SJSA1 (cell line): ENCODE measurements at places on chromosomes 5 and 9.

DNA sequence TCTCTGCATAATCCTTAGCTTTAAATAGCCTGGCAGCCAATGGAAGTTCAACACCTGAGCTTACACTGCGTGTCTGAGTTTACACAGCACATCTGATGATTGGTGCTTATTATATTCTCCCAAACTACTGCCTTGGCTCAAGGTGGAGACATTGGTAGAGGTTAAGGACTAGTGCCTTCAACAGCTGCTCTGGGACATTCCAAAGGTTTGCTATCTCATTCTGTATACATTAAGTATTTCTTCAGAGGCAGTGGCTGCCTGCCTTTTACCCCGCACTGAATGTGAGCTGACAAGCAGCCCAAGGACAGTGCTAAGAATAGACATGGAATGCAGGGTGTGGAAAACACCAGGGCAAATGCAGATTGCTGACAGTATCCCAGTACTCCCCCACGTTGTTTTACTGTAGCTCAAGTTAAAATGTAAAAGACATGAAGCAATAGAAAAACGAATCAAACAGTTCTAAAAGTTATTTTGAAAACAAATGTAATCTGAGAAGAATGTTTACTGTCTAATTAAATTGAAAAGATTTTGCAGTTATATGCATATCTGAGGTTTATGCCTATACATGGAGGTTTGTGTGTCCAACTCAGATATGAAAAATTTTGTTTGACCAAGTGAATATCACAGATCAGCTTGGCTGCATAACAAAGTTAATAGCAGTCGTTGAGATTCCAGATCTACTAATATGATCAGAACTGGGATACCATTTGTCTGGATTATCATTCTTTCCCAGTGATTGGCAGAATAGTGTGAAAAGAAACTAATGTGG lies 1.8 kb downstream of the HSPB3 start:
- H3K27ac ChIP-seq = peak overlapping the region; percentile 70
- peak overlapping the region; percentile 7; the same call in 1 of the 2 replicates for H3K4me3 ChIP-seq
- peaks cover 45% of the 10 kb centered on the region for H3K4me1 ChIP-seq
- H3K27me3 ChIP-seq = no peaks in the 10 kb centered on the region
- DNase-seq = peak; percentile 66

- no peaks in the 10 kb centered on the region for H3K4me1 ChIP-seq
- H3K36me3 ChIP-seq = no peaks in the 10 kb centered on the region
- no peaks in the 10 kb centered on the region for H3K27me3 ChIP-seq
- no peak overlapping the region for H3K4me3 ChIP-seq
- no peak overlapping the region for H3K27ac ChIP-seq
These were observed 601.5 kb downstream of the IRX1 start for GRCh38 chr5:4197151-4197550.

- H3K36me3 ChIP-seq = no peaks in the 10 kb centered on the region
- H3K4me3 ChIP-seq = no peak overlapping the region
- no peak overlapping the region for H3K27ac ChIP-seq
- peaks cover 36% of the 10 kb centered on the region for H3K4me1 ChIP-seq
These were observed 5.5 kb downstream of the FANCC start for GRCh38 chr9:95311961-95312360.

GRCh38 chr5:52672459-52672858 lies 115.3 kb upstream of the ITGA1 start:
- no peak overlapping the region for H3K4me3 ChIP-seq
- peaks cover 12% of the 10 kb centered on the region for H3K4me1 ChIP-seq
- no peaks in the 10 kb centered on the region for H3K27me3 ChIP-seq

DNA sequence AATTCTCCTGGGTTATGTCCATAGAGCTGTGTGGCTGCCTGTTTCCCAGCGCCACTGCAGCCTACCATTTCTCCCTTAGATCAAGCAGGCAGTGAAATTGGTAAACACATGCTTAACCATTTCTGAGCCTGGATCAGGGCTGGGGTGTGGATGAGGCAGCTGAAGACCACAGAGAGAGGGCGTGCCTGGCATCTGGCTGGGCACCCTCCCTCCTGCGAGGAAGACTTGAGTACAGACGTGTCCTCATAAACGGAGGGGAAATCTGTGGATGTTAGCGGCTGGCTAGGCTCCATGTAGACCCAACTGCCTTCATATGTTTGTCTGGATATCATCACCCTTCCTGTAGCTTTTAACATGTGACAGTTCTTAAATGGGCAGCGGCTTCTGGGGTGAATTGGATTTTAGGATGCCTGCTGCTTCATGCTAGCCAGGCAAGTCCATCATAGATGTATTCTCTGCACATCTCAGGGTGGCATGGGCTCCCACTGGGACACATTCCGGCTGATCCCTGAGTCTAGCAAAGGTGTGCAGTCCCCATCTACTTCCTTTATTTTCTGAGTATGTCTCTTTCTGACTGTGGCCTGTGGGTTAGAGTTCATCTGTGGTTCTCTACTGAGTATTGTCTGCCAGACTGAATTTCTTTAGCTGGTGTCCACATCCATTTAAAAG lies 11.0 kb downstream of the RGS3 start:
- no peak overlapping the region for H3K4me3 ChIP-seq
- peaks cover 9% of the 10 kb centered on the region for H3K4me1 ChIP-seq
- no peak for DNase-seq
- no peaks in the 10 kb centered on the region for H3K36me3 ChIP-seq
- H3K27ac ChIP-seq = no peak overlapping the region

DNA sequence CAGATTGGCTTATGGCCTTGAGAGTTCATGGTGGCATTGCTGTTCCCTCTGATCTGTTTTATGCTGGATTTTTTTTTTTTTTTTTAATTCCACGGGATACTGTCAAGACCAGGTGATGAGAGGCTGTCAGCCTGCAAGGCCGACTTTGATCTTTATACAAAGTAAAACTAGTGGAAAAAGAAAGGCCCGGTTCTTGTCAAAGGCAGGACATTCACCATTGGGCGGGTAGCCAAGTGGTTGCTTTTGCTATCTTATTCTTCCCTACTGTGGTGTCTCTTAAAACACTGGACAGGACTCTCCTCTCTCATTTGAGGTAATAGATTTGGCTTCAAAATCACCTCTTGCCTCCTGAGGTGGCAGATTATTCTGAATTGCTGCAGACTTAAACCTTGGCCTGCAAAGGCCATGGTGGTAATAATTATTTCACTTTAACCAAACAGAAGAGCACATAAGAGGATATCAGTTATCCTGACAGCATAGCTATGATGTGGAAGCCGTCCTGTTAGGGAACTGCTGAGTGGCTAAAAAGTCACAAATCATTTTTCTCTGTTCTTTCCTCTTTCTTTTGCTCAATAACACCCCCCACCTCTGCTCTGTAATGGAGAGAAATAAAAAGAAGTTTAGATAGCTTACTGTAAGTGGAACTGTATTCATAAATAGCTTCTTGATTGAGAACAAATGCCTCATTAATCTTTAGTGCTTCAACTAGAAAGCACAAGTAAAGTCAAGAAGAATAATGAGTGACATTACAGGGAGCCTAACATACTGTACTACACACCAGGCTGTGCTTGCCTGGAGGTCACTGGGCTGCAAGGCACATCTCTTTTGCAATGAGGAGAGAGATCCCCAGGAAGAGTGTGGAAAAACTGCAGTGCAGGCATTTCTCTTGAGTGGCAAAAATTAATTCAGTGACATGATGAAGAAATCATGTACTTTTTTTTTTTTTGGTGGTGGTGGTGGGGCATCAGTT lies 275.6 kb downstream of the KDM4C start:
- no peak for DNase-seq
- no peaks in the 10 kb centered on the region for H3K4me1 ChIP-seq
- H3K27ac ChIP-seq = no peak overlapping the region
- H3K27me3 ChIP-seq = no peaks in the 10 kb centered on the region
- no peaks in the 10 kb centered on the region for H3K36me3 ChIP-seq

GRCh38 chr9:109181284-109181683 lies 14.2 kb upstream of the FRRS1L start:
- no peak for DNase-seq
- H3K4me1 ChIP-seq = no peaks in the 10 kb centered on the region
- no peaks in the 10 kb centered on the region for H3K27me3 ChIP-seq
- no peak overlapping the region for H3K4me3 ChIP-seq
- no peaks in the 10 kb centered on the region for H3K36me3 ChIP-seq
